Sciatic nerve (tissue), 2 donors: ENCODE measurements at places on chromosomes 3 and 15. TPM values are rescaled to one million over a fixed set of nuclear protein-coding genes. Genes with fewer than 3 reads are reported as not detected.

GRCh38 chr3:54372232-54372631 is 249.9 kb downstream of the CACNA2D3 start:
- DNase-seq: no peak

The MEIS2 gene
- 22.0 TPM for total RNA-seq

- no peak for DNase-seq
Observed at GRCh38 chr3:53813229-53813628, 33.0 kb downstream of the CHDH start.

GRCh38 chr3:67381667-67382272 is 272.6 kb downstream of the SUCLG2 start:
- DNase-seq: no peak
